ENCODE measurements at places on chromosomes 1 and 21.
A peak's percentile ranks its signal among the peaks of the same experiment; 100 is the strongest.

DNA sequence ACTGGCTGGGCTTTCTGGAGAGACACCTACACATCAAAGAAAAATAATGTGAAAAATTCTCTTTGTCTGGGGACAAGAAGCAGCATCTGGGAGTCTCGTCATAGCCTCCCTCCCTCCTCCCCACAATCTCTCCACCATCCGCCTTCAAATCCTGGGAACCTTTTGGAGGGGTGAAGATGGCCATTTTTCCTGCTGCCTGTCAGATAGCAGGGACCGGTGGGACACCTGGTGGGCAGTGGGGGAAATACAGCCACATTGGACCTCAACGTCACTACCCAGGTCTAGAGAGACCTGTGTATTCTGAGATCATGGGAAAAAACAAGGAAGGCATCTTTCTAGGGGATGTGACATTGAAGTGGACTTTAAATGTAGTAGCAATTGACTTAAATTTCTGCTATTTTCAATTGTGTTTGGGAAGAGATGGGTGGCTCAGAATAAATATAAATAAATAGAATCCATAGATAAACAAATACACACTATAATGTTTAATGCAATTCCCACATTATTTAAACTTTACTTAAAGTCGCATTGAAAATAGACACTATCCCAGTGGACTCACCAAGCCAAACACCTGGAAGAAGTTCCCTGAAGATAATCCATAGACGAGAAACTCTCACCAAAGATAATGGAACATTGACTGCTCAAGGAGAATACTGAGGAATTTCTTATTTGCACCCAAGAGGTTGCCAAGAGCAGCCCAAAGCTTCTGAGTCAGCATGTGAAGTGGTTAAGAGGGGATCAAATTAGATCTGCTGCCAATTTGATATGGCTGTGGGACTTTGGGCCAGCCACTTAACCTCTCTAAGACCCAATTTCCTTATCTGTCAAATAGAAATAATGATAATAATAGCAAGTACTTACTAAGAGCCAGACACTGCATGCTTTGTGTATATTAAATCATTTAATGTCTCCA is 147.6 kb upstream of the CAMK1G start:
- DNase-seq = peak; percentile 56

GRCh38 chr1:216660561-216660960 is 62.7 kb downstream of the ESRRG start:
- DNase-seq = no peak

GRCh38 chr21:25334046-25334730 is 273.1 kb downstream of the MRPL39 start:
- no peak for DNase-seq

DNA sequence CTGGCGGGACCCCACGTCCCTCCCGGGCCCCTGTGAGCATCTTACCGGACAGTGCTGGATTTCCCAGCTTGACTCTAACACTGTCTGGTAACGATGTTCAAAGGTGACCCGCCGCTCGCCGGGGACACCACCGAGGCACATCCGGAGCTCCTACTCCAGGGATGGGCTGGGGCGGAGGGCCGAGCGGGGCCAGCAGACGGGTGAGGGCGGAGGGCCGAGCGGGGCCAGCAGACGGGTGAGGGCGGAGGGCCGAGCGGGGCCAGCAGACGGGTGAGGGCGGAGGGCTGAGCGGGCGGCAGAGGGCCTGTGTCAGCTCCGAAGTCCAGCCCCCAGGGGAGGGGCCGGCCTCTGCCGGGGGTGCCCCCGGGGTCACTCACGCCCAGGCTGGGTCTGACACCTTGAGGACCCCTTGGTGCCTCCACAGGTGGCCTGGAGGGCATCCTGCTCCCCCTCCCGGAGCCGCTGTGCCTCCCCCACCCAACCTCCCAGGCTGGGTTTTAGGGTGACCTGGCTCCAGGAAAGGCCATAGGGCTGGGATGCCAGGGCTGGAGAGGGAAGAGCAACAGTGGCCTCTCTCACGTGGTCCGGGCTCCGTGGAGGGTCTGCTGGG is 5.7 kb upstream of the TTLL10 start:
- DNase-seq = no peak

- DNase-seq = no peak
Observed at GRCh38 chr1:78887458-78887857, 119.1 kb downstream of the ADGRL4 start.

DNA sequence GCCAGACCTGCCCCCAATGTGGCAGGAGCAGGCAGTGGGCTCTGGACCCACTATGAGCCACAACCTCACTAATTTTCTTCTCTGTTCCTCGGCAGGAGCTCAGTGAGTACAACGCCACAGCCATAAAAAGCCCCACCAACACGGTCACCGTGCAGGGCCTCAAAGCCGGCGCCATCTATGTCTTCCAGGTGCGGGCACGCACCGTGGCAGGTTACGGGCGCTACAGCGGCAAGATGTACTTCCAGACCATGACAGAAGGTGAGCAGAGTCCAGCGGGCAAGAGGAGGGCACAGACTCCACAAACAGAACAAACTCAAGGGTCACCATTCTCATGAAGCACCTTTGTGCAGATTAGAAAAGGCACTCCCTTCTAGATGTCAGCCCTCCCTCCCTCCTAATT is 79.9 kb downstream of the LACTBL1 start:
- no peak for DNase-seq

- no peak for DNase-seq
Observed at GRCh38 chr1:206508956-206509355, 1.6 kb downstream of the RASSF5 start.

GRCh38 chr1:232980355-232980978 is 30.1 kb downstream of the NTPCR start:
- no peak for DNase-seq

- no peak for DNase-seq
Observed at GRCh38 chr1:3827813-3828307, 29.2 kb downstream of the CEP104 start.

DNA sequence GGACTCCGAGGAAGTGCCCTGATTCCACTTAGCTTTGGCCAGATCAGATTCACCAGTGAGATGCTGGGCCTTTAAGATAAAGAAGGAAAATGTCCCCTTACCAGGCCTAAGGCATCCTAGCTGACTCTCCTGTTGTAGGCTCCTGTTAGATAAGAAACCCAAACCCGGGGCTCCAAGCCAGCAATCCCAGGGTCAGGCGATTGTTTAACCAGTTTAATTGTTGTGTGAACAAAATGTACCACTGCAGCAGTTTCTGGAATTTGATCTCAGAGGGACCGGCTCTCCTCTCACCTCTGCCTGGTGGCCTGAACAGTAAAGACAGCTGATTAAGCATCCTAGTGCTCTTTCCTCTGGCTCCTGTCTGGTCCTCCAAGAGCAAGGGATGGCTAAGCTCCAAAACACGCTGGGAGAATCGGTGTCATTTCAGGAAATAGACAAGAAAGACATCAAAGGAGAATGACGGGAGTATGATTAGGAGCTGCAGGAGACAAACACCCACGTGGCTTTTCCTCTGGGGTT is 9.3 kb upstream of the KLHDC8A start:
- no peak for DNase-seq

- DNase-seq = no peak
Observed at GRCh38 chr1:207009182-207009850, 23.2 kb downstream of the C1orf116 start.

DNA sequence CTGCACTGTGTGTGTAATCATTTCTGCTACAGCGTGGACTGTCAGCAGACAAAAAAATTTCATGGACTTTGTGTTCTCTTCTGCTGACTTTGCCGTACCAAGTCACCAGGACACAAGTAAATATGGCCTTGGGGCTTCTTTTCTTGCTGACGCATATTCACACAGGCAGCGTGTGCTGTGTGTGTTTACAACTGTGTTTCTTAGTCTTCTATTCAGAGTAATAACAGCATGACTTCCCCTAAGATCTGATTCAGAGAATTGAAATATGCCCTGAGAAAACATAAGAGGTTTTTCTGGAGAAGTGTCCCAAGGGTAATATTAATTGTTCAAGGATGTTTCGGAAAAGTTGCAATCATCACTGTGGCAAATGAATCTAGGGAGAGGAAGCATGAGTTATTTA is 47.1 kb upstream of the DYNLT5 start:
- DNase-seq = no peak

DNA sequence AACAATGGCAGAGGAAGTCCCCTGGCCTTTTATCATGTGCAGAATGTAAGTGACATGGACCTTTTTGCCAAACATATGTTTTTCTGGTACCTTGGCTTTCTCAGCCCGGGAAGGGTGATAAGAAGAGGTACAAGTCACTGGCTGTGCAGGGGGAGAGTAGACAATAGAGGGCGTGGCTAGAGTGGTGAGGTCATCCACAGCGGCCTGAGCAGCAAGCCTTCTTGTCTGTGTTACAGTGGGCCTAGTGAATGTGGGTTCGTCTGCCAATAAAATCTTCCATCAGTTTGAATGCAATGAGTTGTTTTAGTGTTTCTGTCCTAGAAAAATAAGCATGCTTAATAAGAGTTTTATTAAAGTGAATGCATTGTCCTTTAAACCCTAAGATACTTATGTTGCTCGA is 59.0 kb upstream of the PGD start:
- DNase-seq = no peak

DNA sequence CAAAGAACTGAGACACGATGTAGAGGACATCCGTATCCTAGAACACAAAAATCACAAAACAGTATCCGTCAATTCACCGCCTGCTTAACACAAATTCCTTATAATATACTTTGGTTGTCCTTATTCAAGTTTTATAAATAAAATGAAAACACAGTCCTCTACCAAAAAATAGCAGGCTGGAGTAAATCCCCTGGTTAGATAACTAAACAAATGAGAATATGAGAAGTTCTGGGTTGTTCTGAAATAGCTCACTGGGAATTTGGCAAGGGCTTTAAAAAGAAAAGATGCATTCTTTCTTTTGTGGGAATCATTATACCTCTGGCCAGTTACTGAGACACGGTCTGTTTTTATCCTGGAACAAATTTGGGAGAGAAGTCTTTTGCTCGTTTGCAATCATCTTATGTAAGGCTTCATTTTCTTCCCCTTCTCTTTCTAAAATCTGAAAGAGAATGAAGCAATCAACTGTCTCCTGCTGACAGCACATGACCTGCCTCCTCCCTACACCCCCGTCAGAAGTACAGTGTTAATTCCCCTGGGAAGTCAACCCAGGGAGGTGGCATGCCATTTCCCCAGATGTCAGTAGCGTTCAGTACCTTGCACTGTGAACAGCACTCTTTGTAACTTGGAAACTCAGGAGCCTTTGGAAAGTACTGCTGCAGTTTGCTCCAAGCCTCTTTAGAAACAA is 37.1 kb upstream of the RAP1GAP start:
- DNase-seq = no peak

GRCh38 chr1:67135354-67135753 is 584 bp upstream of the C1orf141 start:
- no peak for DNase-seq

DNA sequence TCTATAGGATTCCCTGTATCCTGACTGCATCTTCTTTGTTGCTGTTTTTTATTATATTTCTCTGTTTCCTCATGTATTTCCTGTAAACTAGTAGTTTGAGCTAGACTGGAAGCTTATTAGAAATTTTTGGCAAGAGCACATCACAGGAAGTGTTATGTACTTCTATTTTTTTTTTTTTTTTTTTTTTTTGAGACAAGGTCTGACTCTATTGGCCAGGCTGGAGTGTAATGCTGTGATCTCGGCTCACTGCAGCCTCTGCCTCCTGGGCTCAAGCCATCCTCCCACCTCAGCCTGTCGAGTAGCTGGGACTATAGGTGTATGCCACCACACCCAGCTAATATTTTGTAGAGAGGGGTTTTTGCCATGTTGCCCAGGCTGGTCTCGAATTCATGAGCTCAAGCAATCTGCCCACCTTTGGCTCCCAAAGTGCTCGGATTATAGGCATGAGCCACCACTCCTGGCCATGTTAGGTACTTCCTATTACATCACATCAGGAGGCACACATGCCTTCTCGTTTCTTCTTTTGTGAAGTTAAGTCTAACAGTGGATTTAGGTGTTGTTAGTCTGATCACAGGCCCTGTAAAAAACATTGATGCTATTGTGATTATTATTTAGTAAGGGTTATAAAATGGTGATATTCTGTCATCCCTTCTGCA is 12.5 kb downstream of the C1orf21 start:
- no peak for DNase-seq

DNA sequence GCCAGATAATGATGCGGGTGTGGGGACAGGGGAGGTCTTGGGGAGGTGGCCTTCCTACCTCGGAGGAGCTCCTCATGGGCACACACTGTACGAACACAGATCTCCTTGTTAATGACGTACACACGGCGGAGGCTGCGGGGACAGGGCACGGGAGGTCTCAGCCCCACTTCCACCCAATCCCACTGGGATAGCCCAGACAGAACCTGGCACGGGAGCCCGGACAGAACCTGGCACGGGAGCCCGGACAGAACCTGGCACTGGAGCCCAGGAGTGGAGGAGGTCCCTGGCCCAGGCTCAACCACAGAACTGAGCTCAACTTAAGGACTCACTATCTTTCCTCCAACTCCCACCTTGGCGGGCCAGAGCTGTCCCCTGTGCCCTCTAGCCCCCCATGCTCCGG is 5.2 kb downstream of the MFAP2 start:
- no peak for DNase-seq

DNA sequence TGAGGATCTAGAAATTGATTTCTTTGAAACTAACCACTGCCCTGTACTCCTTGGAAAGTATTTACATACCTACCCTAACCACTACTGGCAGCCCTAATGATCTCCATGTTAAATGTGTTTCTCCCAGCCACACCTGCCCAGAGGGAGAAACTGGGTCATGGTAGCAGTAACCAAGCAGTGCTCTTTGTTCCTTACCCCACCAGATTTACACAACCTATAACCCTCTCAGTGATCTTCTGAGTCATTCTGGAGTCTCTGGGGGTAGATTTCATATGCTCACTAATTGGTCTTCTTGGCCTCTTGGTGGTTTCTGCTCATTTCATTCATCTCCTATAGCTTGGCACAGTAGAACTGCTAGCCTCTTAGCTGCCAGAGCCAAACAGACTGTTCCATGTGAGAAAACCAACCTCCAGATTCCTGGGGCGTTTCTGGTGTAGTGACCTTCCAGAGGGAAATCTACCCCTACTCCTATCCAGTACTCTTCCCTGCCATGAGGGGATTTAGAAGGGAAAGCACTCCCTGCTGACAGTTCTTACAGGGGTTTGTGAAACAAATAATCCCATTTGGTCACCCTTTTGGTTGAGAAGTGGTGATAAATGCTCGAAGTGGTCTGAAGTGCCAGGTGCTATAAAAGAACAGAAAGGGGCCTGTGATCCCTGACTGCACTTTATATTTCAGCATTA is 36.2 kb upstream of the LRIG2 start:
- no peak for DNase-seq

DNA sequence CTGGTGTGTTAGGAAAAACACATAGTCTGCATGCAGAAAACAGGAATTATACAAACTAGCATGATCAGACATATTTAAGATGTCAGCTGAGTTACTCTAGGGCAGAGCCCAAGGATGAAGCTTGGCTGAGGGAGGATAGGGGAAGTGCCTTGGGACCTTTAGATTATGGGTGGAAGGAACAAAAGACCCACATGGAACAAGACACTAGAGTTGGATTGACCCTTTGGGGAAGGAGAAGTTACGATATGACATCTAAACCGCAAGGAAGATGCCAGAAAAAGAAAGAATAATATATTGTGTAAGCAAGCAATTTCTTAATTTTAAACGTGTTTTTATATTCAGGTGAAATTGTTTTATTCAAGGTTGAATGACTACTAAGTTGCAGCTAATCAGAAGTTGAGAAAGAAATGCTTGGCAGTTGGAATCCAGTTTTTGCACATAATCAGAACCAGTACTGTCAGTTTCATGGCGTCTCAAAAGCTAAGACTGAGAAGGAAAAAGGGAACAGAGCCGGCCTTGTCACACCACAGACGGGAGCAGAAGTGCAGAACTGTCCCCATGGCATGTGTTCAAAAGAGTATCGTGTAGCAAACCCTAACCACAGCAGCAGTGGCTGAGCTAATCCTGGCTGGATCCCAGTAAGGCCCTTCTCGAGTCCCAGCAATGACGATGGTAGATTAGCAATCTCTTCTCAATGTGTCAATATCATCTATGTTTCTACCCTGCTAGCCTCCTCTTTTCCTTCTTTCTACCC is 31.2 kb upstream of the IFNAR2 start:
- DNase-seq = no peak

All from 8988T (cell line).